ENCODE measurements at places on chromosomes 11 and 22. TPM values are rescaled to one million over a fixed set of nuclear protein-coding genes. Genes with fewer than 3 reads are reported as not detected.

- H3K4me3 ChIP-seq: no peak overlapping the region
- H3K36me3 ChIP-seq: peaks cover 49% of the 10 kb centered on the region
- H3K27me3 ChIP-seq: no peaks in the 10 kb centered on the region
- DNase-seq: no peak
- H3K27ac ChIP-seq: no peak overlapping the region
Measured at GRCh38 chr11:123051634-123052033, 10.3 kb downstream of the HSPA8 start.

DNA sequence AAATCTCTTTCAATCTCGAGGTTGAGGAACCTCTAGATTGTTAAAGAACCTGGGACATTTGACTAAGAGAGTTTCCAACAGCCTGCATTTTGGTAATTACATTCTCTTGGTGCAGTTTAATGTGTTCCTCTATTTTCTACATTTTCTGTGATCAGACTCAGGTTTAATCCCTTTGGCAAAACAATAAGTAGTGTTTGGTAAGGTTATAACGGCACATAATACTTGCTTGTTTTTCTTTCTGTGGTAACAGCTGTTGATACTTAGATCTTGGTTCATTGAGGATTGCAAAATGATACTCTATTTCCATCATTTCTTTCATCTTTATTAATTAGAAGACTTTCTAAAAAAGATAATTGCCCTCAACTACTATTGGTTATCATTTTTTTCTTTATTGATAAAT is 271.3 kb downstream of the SBF2 start:
- H3K36me3 ChIP-seq: no peaks in the 10 kb centered on the region
- no peak for DNase-seq
- H3K4me3 ChIP-seq: no peak overlapping the region
- no peaks in the 10 kb centered on the region for H3K4me1 ChIP-seq
- H3K27me3 ChIP-seq: no peaks in the 10 kb centered on the region

GRCh38 chr22:45548991-45549761 is 46.5 kb downstream of the FBLN1 start:
- no peak overlapping the region for H3K27ac ChIP-seq
- H3K27me3 ChIP-seq: no peaks in the 10 kb centered on the region
- no peak for DNase-seq
- no peak overlapping the region for H3K4me3 ChIP-seq
- H3K36me3 ChIP-seq: no peaks in the 10 kb centered on the region

DNA sequence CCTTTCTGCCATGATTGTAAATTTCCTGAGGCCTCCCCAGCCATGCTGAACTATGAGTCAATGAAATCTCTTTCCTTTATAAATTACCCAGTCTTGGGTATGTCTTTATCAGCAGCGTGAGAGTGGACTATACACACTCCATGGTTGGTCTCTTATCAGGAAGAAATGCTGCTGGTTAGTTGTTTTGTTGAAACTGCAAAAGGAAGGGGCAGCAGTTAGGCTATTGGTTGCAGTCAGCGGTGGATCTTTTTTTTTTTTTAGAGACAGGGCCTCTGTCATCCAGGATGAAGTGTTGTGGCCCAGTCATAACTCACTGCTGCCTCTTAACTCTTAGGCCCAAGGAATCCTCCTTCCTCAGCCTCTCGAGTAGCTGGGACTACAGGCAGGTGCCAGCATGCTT is 51.7 kb downstream of the HSD17B12 start:
- H3K36me3 ChIP-seq: no peaks in the 10 kb centered on the region
- no peak overlapping the region for H3K27ac ChIP-seq
- H3K4me1 ChIP-seq: no peaks in the 10 kb centered on the region

GRCh38 chr11:2271327-2272227 is 1.2 kb upstream of the ASCL2 start:
- DNase-seq: no peak
- H3K4me1 ChIP-seq: no peaks in the 10 kb centered on the region

ACRV1 gene
- total RNA-seq: not detected

DNA sequence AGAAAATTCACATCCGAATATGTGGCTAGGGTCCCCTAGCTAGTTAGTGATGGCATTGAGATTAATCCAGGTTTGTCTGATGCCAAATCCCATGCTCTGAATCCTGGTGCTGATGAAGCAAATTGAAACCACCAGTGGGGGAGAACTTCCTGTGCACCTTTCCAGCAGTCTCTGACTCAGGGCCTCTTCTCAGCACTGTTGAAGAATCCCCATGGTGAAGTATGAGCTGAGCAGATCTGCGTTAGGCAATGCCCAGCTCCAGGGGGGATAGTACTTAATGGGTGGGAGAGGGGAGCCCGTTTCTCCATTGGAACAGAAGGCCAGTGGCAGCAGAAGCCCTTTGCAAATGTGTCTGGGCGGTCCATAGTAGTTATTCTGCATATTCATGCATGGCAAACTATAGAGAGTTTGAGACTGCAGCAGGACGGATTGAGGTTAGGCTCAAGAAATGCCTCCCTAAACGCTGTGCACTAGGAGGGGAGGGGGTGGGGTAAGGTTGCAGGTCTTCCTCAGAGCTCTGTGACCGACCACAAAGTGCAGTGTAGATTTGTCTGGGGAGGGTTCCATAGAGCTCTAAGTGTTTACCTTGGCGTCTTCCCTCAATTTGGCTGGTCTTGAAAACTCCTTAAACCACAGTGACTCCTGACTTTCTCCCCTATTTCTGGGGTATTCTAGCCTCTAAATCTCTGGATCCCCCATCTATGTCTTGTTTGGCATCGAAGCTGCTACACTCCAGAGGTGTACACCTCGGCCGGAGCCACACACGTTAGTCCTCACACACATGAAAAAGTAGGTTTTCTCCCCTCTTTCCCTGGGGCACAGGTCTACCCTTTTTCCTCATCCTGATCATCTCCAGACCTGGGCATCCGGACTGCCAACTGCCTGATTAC is 4.8 kb downstream of the POU2F3 start:
- no peaks in the 10 kb centered on the region for H3K4me1 ChIP-seq
- H3K27ac ChIP-seq: no peak overlapping the region
- no peak for DNase-seq
- H3K36me3 ChIP-seq: no peaks in the 10 kb centered on the region
- H3K27me3 ChIP-seq: no peaks in the 10 kb centered on the region
- H3K4me3 ChIP-seq: no peak overlapping the region

- no peaks in the 10 kb centered on the region for H3K36me3 ChIP-seq
- no peak overlapping the region for H3K27ac ChIP-seq
- DNase-seq: no peak
- no peak overlapping the region for H3K4me3 ChIP-seq
Measured at GRCh38 chr22:42343531-42344081, 73.2 kb upstream of the TCF20 start.

DNA sequence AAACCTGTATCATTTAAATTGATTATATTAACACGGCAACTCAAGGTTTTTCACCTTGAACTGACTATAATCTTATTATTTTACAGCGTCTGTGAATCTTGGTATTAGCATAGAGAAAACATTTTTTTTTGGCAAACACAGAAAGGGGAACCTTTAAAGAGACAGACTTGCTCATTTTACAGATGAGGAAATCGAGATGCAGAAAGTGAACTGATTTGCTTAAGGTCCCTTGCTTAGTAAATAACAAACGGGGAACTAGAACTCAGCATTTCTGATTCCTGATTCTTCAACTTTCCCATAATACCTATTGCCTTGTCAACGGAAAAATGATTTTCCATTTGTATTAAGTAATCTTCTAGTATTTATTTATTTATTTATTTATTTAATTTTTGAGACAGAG is 33.2 kb upstream of the CECR2 start:
- no peak for DNase-seq
- H3K36me3 ChIP-seq: no peaks in the 10 kb centered on the region
- H3K4me1 ChIP-seq: no peaks in the 10 kb centered on the region
- H3K4me3 ChIP-seq: no peak overlapping the region

DNA sequence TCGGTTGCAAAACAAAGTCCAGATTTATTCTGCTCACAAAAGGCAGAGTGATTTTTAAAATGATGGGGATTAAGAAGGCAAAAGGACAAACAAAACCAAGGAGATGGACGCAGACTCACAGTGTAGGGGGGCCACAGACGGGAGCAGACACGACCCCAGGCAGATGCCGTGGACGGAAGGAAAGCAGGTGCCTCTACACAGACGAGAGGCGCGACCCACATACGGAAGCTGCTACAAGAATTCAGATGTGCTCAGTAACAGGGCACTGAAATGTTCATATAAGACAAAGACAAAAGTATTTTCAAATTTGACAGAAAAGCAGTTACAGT is 148.9 kb downstream of the BRD1 start:
- no peak for DNase-seq
- H3K4me3 ChIP-seq: no peak overlapping the region

OR8B4 gene
- total RNA-seq: not detected

- peaks cover 2% of the 10 kb centered on the region for H3K36me3 ChIP-seq
- H3K27ac ChIP-seq: no peak overlapping the region
- H3K4me3 ChIP-seq: no peak overlapping the region
- DNase-seq: no peak
Measured at GRCh38 chr11:118592616-118593367, 14.6 kb upstream of the PHLDB1 start.

All from right lobe of liver (tissue), 6 donors.